Liver (tissue), 10 donors: ENCODE measurements at places on chromosomes 7 and 10. TPM values are rescaled to one million over a fixed set of nuclear protein-coding genes. Genes with fewer than 3 reads are reported as not detected.

- H3K36me3 ChIP-seq: no peaks in the 10 kb centered on the region
- no peak overlapping the region for H3K27ac ChIP-seq
- DNase-seq: no peak
- no peaks in the 10 kb centered on the region for H3K27me3 ChIP-seq
Measured at GRCh38 chr7:18018296-18019215, 9.1 kb downstream of the PRPS1L1 start.

DNA sequence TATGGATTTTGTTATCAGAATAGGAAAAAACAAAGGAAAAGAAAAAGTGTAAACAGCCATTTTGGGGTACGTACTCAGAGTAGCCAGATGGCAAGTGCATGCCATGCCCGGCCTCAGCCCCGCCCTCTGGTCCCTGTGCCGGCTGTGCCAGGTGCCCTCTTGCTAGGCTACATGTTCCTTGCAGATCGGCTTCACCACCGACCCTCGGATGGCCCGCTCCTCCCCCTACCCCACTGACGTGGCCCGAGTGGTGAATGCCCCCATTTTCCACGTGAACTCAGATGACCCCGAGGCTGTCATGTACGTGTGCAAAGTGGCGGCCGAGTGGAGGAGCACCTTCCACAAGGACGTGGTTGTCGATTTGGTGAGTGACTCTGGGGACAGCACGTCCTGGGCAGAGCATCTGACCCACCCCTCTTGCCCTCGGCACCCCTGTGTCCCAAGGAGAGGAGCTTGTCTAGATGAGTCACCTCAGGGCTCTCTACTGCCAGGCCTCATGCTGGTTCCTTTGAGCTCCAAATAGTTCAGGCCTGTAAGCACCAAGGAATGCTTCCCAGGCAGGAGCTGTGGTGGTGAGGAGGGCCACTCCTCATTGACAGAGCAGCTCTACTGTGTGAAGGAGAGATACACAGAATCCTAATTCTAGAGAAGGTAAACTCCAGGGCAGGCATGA is 54.9 kb upstream of the ZMIZ2 start:
- no peaks in the 10 kb centered on the region for H3K4me1 ChIP-seq
- peaks cover 10% of the 10 kb centered on the region for H3K36me3 ChIP-seq
- no peak overlapping the region for H3K27ac ChIP-seq
- no peak for DNase-seq
- H3K4me3 ChIP-seq: no peak overlapping the region
- no peaks in the 10 kb centered on the region for H3K27me3 ChIP-seq

The MEST gene
- polyA plus RNA-seq: 12.6 TPM

DNA sequence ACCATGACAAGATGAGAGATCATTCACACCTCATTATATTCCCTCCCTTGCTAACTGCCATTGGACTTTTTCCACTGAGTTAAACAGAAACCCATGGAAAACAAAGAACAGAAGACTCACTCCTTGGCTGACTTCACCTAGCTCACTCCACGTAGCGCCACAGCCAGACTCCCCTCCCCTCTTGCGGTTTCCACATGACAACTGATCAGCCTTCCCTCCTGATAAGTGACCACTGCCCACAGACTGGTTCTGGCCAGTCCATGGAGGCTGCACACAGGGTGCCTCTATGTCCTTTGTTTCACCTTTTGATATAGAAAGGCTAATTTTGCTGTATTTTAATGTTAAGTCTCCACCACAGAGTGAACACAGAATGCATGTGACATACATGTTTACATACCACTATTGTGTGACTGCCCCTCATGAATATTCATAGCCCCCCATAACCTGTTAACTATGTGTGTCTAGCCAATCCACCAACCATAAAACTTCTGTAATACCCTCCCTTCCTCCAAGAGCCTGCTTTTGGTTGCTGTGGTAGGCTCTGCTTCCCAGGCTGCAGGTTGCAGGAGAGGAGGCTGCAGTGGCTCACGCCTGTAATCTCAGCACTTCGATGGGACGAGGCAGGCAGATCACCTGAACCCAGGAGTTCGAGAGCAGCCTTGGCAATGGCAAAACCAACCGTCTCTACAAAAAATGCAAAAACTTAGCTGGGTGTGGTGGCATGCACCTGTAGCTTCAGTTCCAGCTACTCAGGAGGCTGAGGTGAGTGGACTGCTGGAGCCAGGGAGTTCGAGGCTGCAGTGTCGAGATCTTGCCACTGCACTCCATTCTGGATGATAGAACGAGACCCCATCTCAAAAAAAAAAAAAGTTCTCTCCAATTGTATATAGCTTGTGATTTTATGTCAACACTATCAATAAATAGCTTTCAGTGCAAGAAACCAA is 10.0 kb upstream of the IFIT5 start:
- no peaks in the 10 kb centered on the region for H3K27me3 ChIP-seq
- no peak for DNase-seq
- no peaks in the 10 kb centered on the region for H3K36me3 ChIP-seq
- no peaks in the 10 kb centered on the region for H3K4me1 ChIP-seq
- no peak overlapping the region for H3K4me3 ChIP-seq

GRCh38 chr7:44374007-44374763 is 48.8 kb upstream of the CAMK2B start:
- no peak overlapping the region for H3K4me3 ChIP-seq
- DNase-seq: peak; percentile 30
- no peaks in the 10 kb centered on the region for H3K36me3 ChIP-seq
- no peak overlapping the region for H3K27ac ChIP-seq
- H3K4me1 ChIP-seq: no peaks in the 10 kb centered on the region

The RTKN2 gene
- 0.05 TPM for polyA plus RNA-seq

The OGDHL gene
- polyA plus RNA-seq: 58.3 TPM

DNA sequence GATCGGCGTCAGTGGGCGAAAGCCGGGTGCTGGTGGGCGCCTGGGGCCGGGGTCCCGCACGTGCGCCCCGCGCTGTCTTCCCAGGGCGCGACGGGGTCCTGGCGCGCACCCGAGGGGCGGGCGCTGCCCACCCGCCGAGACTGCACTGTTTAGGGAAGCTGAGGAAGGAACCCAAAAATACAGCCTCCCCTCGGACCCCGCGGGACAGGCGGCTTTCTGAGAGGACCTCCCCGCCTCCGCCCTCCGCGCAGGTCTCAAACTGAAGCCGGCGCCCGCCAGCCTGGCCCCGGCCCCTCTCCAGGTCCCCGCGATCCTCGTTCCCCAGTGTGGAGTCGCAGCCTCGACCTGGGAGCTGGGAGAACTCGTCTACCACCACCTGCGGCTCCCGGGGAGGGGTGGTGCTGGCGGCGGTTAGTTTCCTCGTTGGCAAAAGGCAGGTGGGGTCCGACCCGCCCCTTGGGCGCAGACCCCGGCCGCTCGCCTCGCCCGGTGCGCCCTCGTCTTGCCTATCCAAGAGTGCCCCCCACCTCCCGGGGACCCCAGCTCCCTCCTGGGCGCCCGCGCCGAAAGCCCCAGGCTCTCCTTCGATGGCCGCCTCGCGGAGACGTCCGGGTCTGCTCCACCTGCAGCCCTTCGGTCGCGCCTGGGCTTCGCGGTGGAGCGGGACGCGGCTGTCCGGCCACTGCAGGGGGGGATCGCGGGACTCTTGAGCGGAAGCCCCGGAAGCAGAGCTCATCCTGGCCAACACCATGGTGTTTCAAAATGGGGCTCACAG is 1.1 kb downstream of the EGFR start:
- H3K27ac ChIP-seq: peak overlapping the region; percentile 97
- H3K4me3 ChIP-seq: peak overlapping the region; percentile 81
- H3K27me3 ChIP-seq: no peaks in the 10 kb centered on the region
- no peaks in the 10 kb centered on the region for H3K36me3 ChIP-seq
- H3K4me1 ChIP-seq: peaks cover 14% of the 10 kb centered on the region

DNA sequence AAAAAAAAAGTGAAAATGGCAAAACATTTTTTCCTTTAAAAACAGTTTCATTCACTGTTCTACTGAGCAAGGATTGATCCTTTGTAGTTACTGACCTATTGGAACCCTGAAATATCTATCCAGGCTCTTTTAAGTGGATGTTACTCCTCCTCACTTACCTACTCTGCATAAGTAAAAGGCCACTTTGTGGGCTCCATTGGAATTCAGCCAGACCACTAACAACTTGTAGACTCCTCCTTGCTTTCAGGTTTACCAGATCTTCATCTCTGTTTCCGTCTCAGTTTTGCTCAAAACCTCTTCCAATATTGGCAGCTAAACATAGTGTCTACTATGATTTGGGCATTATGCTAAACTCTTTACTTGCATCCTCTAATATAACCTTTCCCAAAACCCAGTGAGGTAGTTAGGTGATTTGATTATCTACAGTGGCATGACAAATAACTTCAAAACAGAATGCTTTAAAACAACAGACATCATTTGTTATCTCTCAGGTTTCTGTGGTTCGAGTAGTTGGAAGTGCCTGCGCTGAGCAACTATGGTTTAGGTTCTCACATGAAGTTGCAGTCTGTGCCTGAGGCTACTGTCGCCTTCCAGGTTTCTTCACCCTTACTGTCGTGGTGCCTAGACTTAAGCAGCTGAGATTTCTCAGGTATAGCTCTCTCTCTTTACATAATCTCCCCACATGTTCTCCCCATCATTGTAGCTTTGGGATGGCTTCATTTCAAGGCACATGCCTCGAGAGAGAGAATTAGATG is 698.2 kb downstream of the REEP3 start:
- no peaks in the 10 kb centered on the region for H3K4me1 ChIP-seq
- H3K36me3 ChIP-seq: no peaks in the 10 kb centered on the region
- H3K27me3 ChIP-seq: no peaks in the 10 kb centered on the region

GRCh38 chr7:124712017-124712416 is 53.6 kb downstream of the GPR37 start:
- DNase-seq: no peak
- no peaks in the 10 kb centered on the region for H3K4me1 ChIP-seq
- no peak overlapping the region for H3K27ac ChIP-seq
- no peaks in the 10 kb centered on the region for H3K36me3 ChIP-seq
- no peaks in the 10 kb centered on the region for H3K27me3 ChIP-seq

- DNase-seq: no peak
- H3K27ac ChIP-seq: no peak overlapping the region
- H3K27me3 ChIP-seq: no peaks in the 10 kb centered on the region
- no peaks in the 10 kb centered on the region for H3K36me3 ChIP-seq
- no peak overlapping the region for H3K4me3 ChIP-seq
- H3K4me1 ChIP-seq: no peaks in the 10 kb centered on the region
Measured at GRCh38 chr7:117950601-117951260, 77.5 kb upstream of the CTTNBP2 start.

GRCh38 chr10:131271195-131271880 is 40.2 kb downstream of the TCERG1L start:
- no peak for DNase-seq
- H3K36me3 ChIP-seq: no peaks in the 10 kb centered on the region
- H3K27ac ChIP-seq: no peak overlapping the region
- no peak overlapping the region for H3K4me3 ChIP-seq
- peaks cover 5% of the 10 kb centered on the region for H3K27me3 ChIP-seq

The LIPF gene
- polyA plus RNA-seq: not detected

The AGR3 gene
- not detected for polyA plus RNA-seq

The GNG11 gene
- polyA plus RNA-seq: 11.1 TPM

GRCh38 chr7:36057323-36057722 is 95.7 kb upstream of the EEPD1 start:
- no peaks in the 10 kb centered on the region for H3K36me3 ChIP-seq
- H3K27me3 ChIP-seq: no peaks in the 10 kb centered on the region
- H3K27ac ChIP-seq: no peak overlapping the region
- no peak overlapping the region for H3K4me3 ChIP-seq
- no peak for DNase-seq

The MARVELD1 gene
- 3.3 TPM for polyA plus RNA-seq

- H3K4me3 ChIP-seq: no peak overlapping the region
- H3K27ac ChIP-seq: no peak overlapping the region
- no peaks in the 10 kb centered on the region for H3K4me1 ChIP-seq
- DNase-seq: no peak
- no peaks in the 10 kb centered on the region for H3K36me3 ChIP-seq
Measured at GRCh38 chr10:118865998-118866693, 111.4 kb upstream of the CACUL1 start.

- H3K4me1 ChIP-seq: peaks cover 24% of the 10 kb centered on the region
- peak within 1 kb of the TSS; percentile 37 for H3K4me3 ChIP-seq
- no peaks in the 10 kb centered on the region for H3K36me3 ChIP-seq
- no peak within 1 kb of the TSS for H3K27ac ChIP-seq
Measured at GRCh38 chr10:101130984-101131961, at the start of gene TLX1. Gene TLX1 (plus strand): TSS chr10:101131300. CDS start chr10:101131542, 242 bp downstream.

The ODAD2 gene
- 0.14 TPM for polyA plus RNA-seq

DNA sequence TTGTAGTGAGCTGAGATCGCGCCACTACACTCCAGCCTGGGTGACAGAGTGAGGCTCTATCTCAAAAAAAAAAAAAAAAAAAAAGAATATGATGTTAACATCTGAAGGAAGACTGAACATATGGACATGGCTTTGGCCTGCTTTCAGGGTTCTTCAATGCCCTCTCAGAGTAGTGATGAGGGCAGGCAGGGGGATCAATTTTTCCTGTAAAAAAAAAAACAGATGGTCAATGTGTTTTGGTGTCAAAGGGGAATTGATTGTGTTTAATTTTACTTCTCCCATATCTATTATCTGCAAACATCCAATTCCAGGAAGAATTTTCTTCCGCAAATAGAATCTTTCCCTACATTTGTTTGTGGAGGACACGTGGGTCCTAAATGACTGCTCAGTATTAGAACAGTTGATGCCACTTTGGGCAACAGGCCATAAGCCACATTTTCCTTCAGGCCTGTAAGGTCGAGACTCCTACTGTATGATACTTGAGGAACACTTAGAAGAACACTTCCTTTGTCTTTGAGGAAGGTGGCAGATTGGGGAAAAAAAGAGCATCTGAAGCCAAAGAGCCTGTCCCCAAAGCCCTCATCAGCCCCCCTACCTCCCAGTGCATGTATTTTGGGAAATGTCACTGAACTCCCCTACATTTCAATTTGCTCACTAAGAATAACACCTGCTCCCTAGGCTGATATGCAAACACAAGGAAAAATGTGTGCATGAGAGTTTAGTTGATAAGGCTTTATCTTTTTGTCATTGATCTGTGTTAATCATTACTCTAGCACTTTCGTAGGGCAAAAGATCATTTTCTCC is 28.3 kb downstream of the MGAM2 start:
- no peak overlapping the region for H3K27ac ChIP-seq
- no peak for DNase-seq
- no peaks in the 10 kb centered on the region for H3K36me3 ChIP-seq
- peaks cover 18% of the 10 kb centered on the region for H3K4me1 ChIP-seq

- no peak overlapping the region for H3K4me3 ChIP-seq
- no peak for DNase-seq
- H3K36me3 ChIP-seq: no peaks in the 10 kb centered on the region
- no peak overlapping the region for H3K27ac ChIP-seq
- H3K4me1 ChIP-seq: no peaks in the 10 kb centered on the region
Measured at GRCh38 chr7:90850471-90850870, 254.3 kb downstream of the CDK14 start.

The WNT8B gene
- not detected for polyA plus RNA-seq

The ZNF488 gene
- not detected for polyA plus RNA-seq

- H3K4me1 ChIP-seq: no peaks in the 10 kb centered on the region
- H3K36me3 ChIP-seq: no peaks in the 10 kb centered on the region
- H3K27ac ChIP-seq: no peak overlapping the region
- H3K4me3 ChIP-seq: no peak overlapping the region
- no peaks in the 10 kb centered on the region for H3K27me3 ChIP-seq
Measured at GRCh38 chr10:47159361-47160260, 140.4 kb upstream of the GDF10 start.
